ENCODE measurements at places on chromosomes 6 and 20.

GRCh38 chr20:1616858-1617434 is 2.9 kb downstream of the SIRPB1 start:
- no peak for DNase-seq

- peak; percentile 99 for DNase-seq
Observed at GRCh38 chr20:3811467-3812258, 8.7 kb upstream of the AP5S1 start.

GRCh38 chr6:163888030-163888819 is 473.7 kb downstream of the QKI start:
- no peak for DNase-seq

DNA sequence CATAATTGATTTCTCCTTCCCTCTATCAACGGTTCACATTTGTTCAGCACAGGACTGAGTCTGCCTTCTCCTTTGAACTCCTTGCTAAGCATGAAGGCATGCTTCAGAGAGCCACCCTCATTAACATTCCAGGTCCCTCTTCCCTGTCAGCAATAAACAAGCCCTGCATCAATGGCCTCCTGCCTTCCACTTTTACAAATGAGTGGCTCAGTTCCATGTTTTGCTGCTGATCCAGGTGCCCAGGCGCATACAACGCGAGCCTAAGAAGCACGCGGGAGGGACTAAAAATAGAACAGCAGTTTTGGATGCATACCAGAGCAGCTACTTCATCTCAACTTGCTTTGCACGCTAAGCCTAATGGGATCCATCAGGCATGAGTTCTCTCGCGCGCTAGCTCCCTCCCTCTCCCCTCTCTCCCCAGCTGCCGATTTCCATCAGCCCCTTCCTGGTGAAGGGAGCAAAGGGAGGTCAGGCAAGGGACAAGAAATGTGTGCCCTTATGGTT is 53.4 kb downstream of the TRAF3IP2 start:
- DNase-seq = peak; percentile 82

- DNase-seq = no peak
Observed at GRCh38 chr6:15411766-15412165, 165.9 kb downstream of the JARID2 start.

- no peak for DNase-seq
Observed at GRCh38 chr6:124237911-124238310, 434.2 kb downstream of the NKAIN2 start.

GRCh38 chr6:118869894-118870589 is 23.9 kb upstream of the ASF1A start:
- DNase-seq = no peak

- DNase-seq = no peak
Observed at GRCh38 chr6:41038205-41038604, 816 bp downstream of the UNC5CL start.
